ENCODE measurements at places on chromosomes 4 and X. TPM values are rescaled to one million over a fixed set of nuclear protein-coding genes. Genes with fewer than 3 reads are reported as not detected.

Gene CTAG1B
- not detected for total RNA-seq

Gene TMPRSS11F
- total RNA-seq, result not detected

Gene DRD5
- not detected for total RNA-seq

Gene NUDT10
- total RNA-seq, result 1.3 TPM

Gene CENPE
- 15.5 TPM for total RNA-seq

Gene GNRHR
- not detected for total RNA-seq

Gene STPG2
- 0.32 TPM for total RNA-seq

Gene EDA
- total RNA-seq, result not detected

Gene CCKAR
- total RNA-seq, result 0.43 TPM

Gene MXRA5
- 45.4 TPM for total RNA-seq

Gene CC2D2A
- 26.7 TPM for total RNA-seq

Gene SSX7
- total RNA-seq, result not detected

Gene ADH1A
- not detected for total RNA-seq

Gene CXCL11
- total RNA-seq, result not detected

Gene ATP1B4
- total RNA-seq, result not detected

Gene GPR143
- 0.43 TPM for total RNA-seq

Gene AMER1
- 1.7 TPM for total RNA-seq

Gene F9
- total RNA-seq, result not detected

Gene CLCN4
- 2.3 TPM for total RNA-seq

Gene PPP2R2C
- total RNA-seq, result not detected

Gene TNIP3
- 0.32 TPM for total RNA-seq

Gene IL21
- total RNA-seq, result not detected

Gene TECRL
- total RNA-seq, result not detected

Gene UGT2A1
- total RNA-seq, result not detected

Gene BMX
- total RNA-seq, result under 0.01 TPM

Gene CLDN34
- under 0.01 TPM for total RNA-seq

Gene OTUD6A
- not detected for total RNA-seq

Gene MCF2
- total RNA-seq, result under 0.01 TPM

Gene TCEAL7
- total RNA-seq, result 37.0 TPM

Gene DDIT4L
- 3.5 TPM for total RNA-seq

Gene PNCK
- 0.32 TPM for total RNA-seq

Gene BST1
- total RNA-seq, result 19.9 TPM

Gene GLOD5
- not detected for total RNA-seq

Gene SULT1E1
- under 0.01 TPM for total RNA-seq

Gene SPOCK3
- not detected for total RNA-seq

Gene SYP
- total RNA-seq, result under 0.01 TPM

Gene SULT1B1
- under 0.01 TPM for total RNA-seq

Data from fibroblast of villous mesenchyme (primary cell).